ENCODE measurements at places on chromosomes 12 and 14. TPM values are rescaled to one million over a fixed set of nuclear protein-coding genes. Genes with fewer than 3 reads are reported as not detected.

GRCh38 chr14:68305738-68306137, 486.2 kb downstream of the RAD51B start:
- DNase-seq, result no peak

GRCh38 chr12:12460935-12461922, 101.4 kb downstream of the DUSP16 start:
- no peak for DNase-seq

GRCh38 chr12:76890151-76891143, 11.6 kb upstream of the CSRP2 start:
- no peak for DNase-seq

DNA sequence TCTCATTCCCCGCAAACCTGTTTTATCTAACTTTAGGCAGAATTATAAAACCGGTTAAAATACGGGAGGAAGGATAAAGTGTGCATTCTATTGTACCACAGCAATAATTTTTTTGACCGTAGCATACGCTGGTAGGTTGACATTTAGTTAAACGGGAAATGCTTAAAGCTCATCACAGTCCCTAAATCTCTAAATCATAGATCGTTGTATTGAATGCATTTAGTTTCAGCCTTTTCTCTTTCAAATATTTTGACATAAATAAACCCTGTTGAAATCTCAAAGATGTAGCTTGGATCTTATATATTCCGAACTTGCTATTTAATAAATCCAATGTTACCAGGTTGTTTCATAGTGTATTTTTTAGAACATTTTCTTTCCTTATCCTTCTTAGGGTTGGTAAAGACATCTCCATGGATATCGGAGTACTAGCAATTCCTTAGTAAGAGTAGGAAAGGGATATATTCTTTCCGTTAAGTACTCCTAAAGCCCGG, 798 bp downstream of the CLEC2B start:
- no peak for DNase-seq

DNA sequence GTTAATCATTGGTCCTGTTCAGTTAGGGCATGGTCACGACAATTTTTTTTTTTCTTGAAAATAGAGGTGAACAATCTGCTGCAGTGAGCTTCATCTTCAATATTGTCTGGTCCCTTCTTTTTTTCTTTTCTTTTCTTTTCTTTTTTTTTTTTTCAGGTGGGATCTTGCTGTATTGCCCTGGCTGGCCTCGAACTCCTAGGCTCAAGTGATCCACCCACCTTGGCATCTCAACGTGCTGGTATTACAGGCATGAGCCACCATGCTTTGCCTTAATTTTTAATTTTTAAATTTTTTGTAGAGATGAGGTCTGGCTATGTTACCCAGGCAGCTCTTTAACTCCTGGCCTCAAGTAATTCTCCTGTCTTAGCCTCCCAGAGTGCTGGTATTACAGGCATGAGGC, 36.5 kb downstream of the MIPOL1 start:
- no peak for DNase-seq

CACNA1C gene
- polyA plus RNA-seq, result 68.9 TPM

DNA sequence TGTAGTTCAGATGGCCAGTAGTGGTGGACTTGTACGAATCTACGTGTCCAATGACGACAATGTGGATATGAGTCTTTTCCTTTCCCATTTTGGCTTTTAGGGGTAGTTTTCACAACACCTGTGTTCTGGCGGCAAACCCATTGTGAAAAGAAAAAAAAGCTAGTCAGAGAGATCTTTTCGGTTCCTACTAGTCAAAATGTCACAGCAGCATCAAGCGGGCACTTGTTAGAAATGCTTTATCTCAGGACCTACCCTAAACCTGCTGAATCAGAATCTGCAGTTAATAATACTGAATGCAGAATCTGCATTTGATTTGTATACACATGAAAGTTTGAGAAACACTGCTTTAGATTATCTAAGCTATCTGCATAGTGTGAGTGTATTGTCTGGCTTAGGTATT, 18.3 kb downstream of the AEBP2 start:
- no peak for DNase-seq

NTF3 gene
- polyA plus RNA-seq, result 1.5 TPM

GRCh38 chr14:50978529-50978871, 34.2 kb upstream of the PYGL start:
- DNase-seq, result no peak

- no peak for DNase-seq
Measured at GRCh38 chr12:108495054-108495453, 20.0 kb upstream of the FICD start.

- DNase-seq, result peak; percentile 43
Measured at GRCh38 chr12:76558684-76559399, 729 bp downstream of the OSBPL8 start.

DNA sequence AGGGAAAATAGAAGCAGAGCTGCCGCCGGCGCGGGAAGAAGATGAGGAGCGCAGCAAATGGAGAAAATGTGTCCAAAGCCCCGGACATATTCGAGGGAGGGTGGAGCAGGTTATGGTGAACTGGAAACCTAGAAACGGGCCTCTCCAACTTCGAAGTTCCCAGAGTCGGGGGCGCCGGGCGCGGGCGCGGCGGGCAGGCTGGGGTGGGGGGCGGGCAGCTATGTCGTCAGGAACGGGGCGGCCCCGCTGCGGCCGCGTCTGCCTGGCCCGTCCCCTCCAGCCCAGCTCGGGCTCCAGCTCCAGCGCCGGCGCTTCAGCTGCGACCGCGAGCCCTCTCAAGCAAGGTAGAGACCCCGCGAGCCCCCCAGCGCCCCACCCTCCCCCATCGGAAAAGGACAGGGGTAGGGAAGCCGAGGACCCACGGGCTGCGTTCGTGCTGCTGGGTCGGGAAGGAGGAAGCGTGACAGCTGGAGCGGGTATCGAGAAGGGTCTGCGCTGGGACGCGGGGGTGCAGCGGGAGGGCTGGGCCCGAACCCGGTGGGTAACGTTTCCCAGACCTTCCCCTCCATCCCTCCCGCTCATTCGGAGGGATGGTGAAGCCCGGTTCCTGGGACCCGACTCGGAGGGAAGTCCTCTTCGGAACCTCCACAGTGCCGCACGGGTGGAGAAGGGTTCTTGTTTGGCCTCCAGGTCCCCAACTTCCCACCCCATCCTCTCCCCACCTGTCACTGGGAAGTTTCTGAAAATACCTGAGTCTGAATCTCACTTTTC, 1.0 kb downstream of the DGKA start:
- peak; percentile 70 for DNase-seq

HVCN1 gene
- polyA plus RNA-seq, result 15.4 TPM

GRCh38 chr12:72075401-72075800, 136.8 kb downstream of the TPH2 start:
- DNase-seq, result no peak

RND1 gene
- 0.55 TPM for polyA plus RNA-seq

GRCh38 chr14:75123991-75124390, 2.9 kb downstream of the NEK9 start:
- no peak for DNase-seq

- no peak for DNase-seq
Measured at GRCh38 chr12:64752833-64753238, 6.4 kb downstream of the GNS start.

- DNase-seq, result no peak
Measured at GRCh38 chr12:2251526-2252209, 198.9 kb downstream of the CACNA1C start.

AMHR2 gene
- polyA plus RNA-seq, result not detected

RPL10L gene
- not detected for polyA plus RNA-seq

DNA sequence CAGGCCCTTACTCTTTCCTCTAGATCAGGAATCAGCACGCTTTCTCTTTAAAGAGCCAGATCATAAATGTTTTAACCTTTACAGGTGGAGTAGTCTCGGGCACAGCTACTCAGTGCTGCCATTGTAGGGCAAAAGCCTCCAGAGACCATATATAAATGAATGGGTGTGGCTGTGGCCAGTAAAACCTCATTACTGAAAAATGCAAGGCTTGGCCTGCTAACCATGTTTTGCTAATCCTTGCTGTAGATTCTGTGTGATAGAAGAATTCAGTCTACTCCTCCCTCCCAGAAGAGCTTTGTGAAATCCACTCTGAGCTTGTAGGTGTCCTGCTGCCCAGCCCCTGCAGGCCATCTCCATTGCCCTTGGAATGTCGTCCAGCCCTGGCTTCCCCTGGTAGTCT, 58.1 kb downstream of the HSP90AA1 start:
- DNase-seq, result no peak

GRCh38 chr12:124881123-124881522, 17.5 kb upstream of the SCARB1 start:
- DNase-seq, result no peak

GPR84 gene
- polyA plus RNA-seq, result not detected

- DNase-seq, result no peak
Measured at GRCh38 chr12:127355061-127355841, 911.7 kb upstream of the TMEM132C start.

IL31 gene
- not detected for polyA plus RNA-seq

GNS gene
- polyA plus RNA-seq, result 20.4 TPM

LRTM2 gene
- not detected for polyA plus RNA-seq

GRCh38 chr12:30296486-30296885, 399.2 kb downstream of the IPO8 start:
- no peak for DNase-seq

DNA sequence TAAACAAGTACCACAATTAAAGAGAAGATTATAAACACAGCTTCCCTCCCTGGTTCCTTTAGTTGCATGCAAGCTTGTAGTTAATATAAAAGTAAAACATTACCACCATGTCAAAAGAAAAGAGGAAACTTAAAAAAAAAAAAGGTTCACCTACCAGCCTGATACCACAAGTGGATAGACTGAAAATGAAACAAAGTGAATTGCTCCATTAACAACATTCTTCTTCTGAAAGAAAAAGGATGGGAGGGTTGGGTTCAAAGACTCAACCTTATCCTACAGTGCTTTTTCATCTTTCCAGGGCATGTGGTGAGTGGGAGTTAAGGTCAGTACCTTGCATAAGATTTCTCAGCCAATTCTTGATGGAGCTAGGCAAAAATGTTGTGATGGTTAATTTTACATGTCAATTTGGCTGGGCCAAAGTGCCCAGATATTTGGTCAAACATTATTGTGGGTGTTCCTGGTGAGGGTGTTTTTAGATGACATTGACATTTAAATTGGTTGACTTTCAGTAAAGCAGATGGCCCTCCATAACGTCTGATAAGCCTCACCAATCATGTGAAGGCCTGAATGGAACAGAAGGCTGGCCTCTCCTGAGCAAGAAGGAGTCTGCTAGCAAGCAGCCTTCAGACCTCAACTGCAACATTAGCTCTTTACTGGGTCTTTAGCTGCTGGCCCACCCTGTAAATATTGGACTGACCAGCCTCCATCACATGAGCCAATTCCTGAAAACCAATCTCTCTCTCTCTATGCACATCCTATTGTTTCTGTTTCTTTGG, 28.8 kb downstream of the VCPKMT start:
- DNase-seq, result no peak

DNA sequence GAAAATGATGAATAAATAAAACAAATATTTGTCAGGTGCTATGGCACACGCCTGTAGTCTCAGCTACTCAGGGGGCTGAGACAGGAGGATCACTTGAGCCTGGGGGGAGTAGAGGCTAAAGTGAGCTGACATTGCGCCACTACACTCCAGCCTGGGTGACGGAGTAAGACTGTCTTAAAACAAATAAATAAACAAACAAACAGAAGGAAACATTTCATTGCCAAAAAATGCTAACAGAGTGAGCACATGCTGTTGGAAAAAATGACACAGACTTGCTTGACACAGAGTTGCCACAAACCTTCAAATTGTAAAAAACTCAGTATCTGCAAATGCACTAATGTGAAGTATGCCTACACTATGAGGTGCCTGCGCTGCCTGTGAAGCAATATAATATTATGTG, 50.8 kb upstream of the AP4S1 start:
- DNase-seq, result no peak

- DNase-seq, result no peak
Measured at GRCh38 chr14:55592436-55592835, 12.4 kb downstream of the KTN1 start.

DNA sequence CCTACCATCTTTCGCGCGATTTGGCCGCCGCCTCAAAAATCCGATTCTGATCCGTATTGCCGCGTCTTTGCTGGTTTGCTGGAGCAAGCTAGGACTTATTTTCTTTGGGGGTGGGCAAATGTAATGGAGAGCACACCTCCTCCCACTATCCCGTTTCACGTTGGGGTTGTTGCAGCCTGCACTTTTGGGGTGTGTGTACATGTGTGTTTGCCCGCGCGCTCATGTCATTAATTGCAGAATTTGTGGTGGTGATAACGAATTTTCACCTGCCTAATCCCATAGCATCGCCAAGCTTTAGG, 657 bp downstream of the METAP2 start:
- no peak for DNase-seq

EML5 gene
- 0.22 TPM for polyA plus RNA-seq

GRCh38 chr12:72734581-72734980, 462.4 kb downstream of the TRHDE start:
- no peak for DNase-seq

KRT8 gene
- polyA plus RNA-seq, result 153 TPM

NPFF gene
- polyA plus RNA-seq, result not detected

DNA sequence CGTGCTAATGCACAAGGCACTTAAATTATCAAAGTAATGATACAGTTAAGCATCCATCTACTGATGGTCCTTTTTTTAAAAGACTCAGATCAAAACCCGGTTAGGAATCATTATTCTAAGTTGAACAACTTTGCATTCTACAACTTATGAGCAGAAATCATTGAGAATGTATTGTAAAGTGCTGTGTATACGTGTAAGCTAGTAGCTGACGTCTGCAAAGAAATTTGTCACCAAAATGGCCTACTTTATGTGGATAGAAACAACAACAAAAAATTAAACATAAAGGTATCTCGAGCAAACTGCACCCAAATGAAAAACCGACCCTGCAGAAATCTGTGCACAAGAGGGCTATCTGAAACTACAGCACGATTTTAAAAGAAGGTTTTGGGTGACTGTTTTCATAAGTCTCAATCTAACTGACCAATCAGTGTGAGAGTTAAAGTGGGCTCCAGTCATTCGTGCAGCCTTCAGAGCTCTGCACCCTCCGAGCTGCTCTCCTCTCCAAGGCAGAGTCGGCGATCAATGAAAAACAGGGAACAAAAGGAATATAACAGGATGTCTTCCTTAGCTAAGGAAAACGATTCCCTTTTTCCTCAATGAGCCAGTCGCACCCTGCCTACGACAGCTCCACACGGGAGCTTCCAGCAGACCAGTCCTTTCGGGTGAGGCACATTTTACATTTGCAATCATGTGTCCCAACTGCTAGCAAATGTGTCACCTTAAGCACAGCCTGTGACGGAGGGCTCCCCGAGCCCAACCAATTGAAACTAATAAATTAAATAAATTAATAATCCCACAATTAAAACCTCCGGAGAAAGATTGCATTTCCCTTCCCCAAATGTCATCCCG, 200.7 kb upstream of the FOXN3 start:
- peak; percentile 13 for DNase-seq

TDRD9 gene
- polyA plus RNA-seq, result 8.4 TPM

SERPINA5 gene
- 4.9 TPM for polyA plus RNA-seq

- no peak for DNase-seq
Measured at GRCh38 chr14:100670017-100670752, 56.5 kb upstream of the DLK1 start.

CLEC4A gene
- polyA plus RNA-seq, result 0.51 TPM

GRCh38 chr12:53097207-53097563, 282 bp upstream of the IGFBP6 start:
- no peak for DNase-seq

KRT6C gene
- not detected for polyA plus RNA-seq

Measured in heart right ventricle (tissue), 16 donors.